ENCODE measurements at places on chromosomes 3 and 15. TPM values are rescaled to one million over a fixed set of nuclear protein-coding genes. Genes with fewer than 3 reads are reported as not detected.

DNA sequence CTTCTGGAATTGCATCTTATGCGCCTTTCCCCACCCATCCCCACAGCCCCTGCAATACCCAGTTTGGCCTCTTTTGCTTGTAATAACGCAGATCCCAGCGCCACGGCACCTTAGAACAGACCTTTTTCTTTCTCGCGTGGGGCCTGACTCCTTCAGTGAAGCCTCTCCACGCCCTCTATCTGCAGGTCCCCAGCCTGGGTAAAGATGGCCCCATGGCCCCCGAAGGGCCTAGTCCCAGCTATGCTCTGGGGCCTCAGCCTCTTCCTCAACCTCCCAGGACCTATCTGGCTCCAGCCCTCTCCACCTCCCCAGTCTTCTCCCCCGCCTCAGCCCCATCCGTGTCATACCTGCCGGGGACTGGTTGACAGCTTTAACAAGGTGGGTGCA is 594 bp downstream of the CRELD1 start:
- no peak for DNase-seq

DNA sequence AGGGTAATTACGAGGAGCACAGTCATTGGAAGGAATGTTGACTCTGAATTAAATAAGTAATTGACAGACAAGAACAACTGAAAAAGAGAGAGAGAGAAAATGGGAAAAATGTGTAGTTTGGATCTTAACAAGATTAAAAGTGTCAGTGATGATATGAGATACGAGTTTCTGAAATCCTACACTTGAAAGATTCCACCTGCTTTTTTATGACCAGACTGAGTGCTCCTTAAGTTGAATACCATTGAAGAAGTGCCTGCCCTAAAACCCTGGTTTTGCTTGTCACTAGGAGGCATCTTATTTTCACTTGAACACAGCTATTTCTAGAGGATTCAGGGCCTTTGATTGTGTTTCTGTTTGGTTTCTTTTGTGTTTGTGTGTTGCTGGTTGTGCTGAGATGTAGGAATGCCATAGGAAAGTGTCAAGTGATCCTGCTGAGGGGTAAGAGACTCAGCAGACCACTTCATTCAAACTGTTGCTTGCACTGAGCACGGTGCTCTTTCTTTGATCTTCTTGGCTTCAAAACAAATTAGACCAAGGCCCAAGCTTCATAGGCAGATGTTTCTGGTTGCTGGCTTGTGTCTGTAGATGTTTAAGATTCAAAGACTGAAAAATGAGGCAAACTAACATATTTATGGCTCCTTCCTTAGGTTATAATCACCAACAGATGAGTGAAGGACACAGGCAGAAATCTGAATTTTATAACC is 17.2 kb upstream of the ABHD10 start:
- no peak for DNase-seq

- peak; percentile 52 for DNase-seq
Observed at GRCh38 chr3:128804811-128805155, 74.6 kb upstream of the ACAD9 start.

- DNase-seq = no peak
Observed at GRCh38 chr3:23238578-23238977, 35.5 kb downstream of the UBE2E2 start.

GRCh38 chr3:154783521-154783931 is 296.6 kb upstream of the MME start:
- no peak for DNase-seq

- no peak for DNase-seq
Observed at GRCh38 chr15:62691008-62691407, 351.5 kb upstream of the TPM1 start.

GRCh38 chr3:102735311-102735710 is 300.5 kb downstream of the ZPLD1 start:
- DNase-seq = no peak

PLS1 gene
- 29.3 TPM for polyA plus RNA-seq

DUOX1 gene
- polyA plus RNA-seq = 5.2 TPM

FYCO1 gene
- 19.3 TPM for polyA plus RNA-seq

Data from left renal cortex interstitium (tissue), 4 donors.